Bronchus fibroblast of lung (primary cell): ENCODE measurements at places on chromosomes 2 and 18. TPM values are rescaled to one million over a fixed set of nuclear protein-coding genes. Genes with fewer than 3 reads are reported as not detected.

REG3G gene
- not detected in 2 replicates for total RNA-seq

NYAP2 gene
- total RNA-seq = not detected in 2 replicates

CAPN14 gene
- under 0.01 TPM in 2 replicates for total RNA-seq

CARF gene
- 2.2 and 2.7 TPM in 2 replicates for total RNA-seq

CLEC4F gene
- total RNA-seq = not detected in 2 replicates

DSC2 gene
- under 0.01 TPM in 1 of 2 replicates, not detected in the other for total RNA-seq

LMAN2L gene
- total RNA-seq = 16.8 and 20.2 TPM in 2 replicates

ICOS gene
- not detected in 2 replicates for total RNA-seq

ITGA6 gene
- total RNA-seq = 38.4 and 44.4 TPM in 2 replicates

SLC4A5 gene
- under 0.01 TPM in 1 of 2 replicates, not detected in the other for total RNA-seq

ABCG8 gene
- total RNA-seq = not detected in 2 replicates

KIF1A gene
- total RNA-seq = 0.17 TPM in 1 of 2 replicates, not detected in the other

RIF1 gene
- 15.3 and 15.9 TPM in 2 replicates for total RNA-seq

LYG1 gene
- 0.45 TPM in 1 of 2 replicates, not detected in the other for total RNA-seq

C2orf81 gene
- total RNA-seq = 2.4 and 3.7 TPM in 2 replicates

BOK gene
- total RNA-seq = 29.7 and 36.5 TPM in 2 replicates

NEUROD1 gene
- total RNA-seq = not detected in 2 replicates

PLGLB1 gene
- not detected in 2 replicates for total RNA-seq

PROKR1 gene
- total RNA-seq = not detected in 2 replicates

ATP9B gene
- total RNA-seq = 7.0 and 9.6 TPM in 2 replicates

ADAM23 gene
- total RNA-seq = 3.4 and 5.5 TPM in 2 replicates

IL37 gene
- not detected in 2 replicates for total RNA-seq

C2orf74 gene
- 13.5 and 22.5 TPM in 2 replicates for total RNA-seq

HNRNPLL gene
- 29.1 and 31.8 TPM in 2 replicates for total RNA-seq

RBKS gene
- total RNA-seq = 0.89 and 1.2 TPM in 2 replicates

APOB gene
- total RNA-seq = 0.15 TPM in 1 of 2 replicates, not detected in the other
